ENCODE measurements at places on chromosomes 3 and 15.

DNA sequence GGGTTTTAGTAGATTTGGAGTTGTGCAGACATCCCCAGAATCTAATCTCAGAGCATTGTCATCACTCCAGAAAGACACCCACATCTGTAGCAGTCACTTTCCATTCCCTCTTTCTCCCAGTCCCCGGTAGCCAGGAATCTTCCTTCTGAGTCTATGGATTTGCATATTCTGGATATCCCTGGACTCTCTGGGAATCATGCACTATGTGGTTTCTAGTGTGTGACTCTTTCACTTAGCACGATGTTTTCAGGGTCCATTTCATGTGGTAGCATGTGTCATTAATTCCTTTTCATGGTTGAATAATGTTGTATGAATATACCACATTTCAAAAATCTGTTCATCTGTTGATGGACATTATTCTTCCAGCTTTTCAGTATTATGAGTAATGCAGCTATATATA, 29.3 kb downstream of the FBLN2 start:
- no peak for DNase-seq

DNA sequence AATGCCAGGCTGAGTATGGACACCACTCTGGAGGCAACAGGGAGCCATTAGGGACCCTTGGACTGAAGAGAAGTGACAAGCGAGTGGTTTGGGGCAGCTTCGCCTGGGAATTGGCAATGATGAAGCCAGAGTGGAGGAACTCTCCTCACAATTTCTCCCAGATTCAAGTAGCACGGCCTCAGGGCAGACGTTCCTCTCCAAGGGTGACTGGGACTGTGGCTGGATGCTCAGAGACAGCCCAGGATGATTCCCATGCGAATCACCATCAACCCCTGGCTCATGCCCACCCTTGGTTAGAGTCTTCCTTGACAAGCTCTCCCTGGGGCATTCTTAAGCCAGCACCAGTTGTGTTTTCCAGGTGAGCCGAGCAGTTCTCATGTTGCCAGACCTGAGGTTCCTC, 16.3 kb upstream of the DOCK3 start:
- DNase-seq: no peak

GRCh38 chr3:42166662-42167300, 75.6 kb downstream of the TRAK1 start:
- DNase-seq: no peak

- DNase-seq: no peak
Observed at GRCh38 chr15:85598718-85599398, 195.9 kb downstream of the KLHL25 start.

GRCh38 chr3:133943031-133943535, 47.4 kb upstream of the RAB6B start:
- no peak for DNase-seq

- no peak for DNase-seq
Observed at GRCh38 chr3:10976770-10977169, 15.8 kb upstream of the SLC6A1 start.

DNA sequence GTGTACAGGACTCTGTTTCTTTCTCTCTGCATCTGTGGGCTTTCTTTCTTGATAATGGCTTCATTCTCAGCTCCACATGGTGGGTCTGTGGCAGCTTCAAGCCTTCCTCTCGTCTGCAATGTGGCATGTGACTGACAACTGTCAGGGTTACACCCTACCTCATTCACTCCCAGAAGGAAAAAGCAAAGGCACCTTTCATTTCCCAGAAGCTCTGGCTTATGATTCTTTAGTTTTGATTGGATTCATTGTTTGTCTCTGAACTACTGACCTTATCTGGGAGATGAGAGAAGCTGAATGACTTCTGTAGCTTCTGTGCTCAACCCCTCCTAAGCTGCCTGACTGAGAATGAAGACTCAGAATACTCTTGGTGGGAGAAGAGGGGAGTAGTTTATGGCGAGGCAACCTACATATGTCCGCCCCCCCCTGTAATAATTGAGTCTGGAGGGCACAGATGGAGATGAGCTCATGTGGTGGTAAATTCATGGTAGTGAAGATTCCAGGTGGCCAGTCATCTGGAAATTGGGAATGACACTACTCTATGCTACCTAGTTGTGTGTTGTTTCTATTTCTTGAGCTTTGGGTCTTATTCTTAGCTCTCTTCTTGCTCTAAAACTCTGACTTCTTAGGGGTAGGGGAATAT, 38.4 kb downstream of the KCNAB1 start:
- DNase-seq: no peak

DNA sequence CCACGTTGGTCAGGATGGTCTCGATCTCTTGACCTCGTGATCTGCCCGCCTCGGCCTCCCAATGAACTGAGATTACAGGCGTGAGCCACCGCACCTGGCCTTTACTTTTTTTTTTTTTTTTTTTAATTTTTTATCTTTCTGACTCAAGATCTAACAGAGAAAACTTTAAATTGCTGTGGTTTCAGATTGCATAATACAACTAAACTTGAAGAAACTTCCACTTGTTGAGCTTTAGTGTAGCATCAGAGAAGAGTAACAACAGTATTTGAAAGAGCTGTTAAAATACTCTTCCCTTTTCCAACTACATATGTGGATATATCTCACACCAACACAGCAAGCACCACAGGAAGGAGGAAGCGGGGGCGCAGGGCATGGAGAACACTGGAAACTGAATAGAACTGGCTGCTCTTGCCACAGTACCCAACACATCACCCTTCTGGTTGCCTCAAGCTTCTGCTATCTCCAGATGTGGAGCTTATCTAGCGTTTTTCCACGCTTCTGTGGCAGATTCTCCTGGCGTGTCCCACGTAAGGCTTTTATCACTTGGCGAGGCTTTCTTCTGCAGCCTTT, 45.4 kb downstream of the MAP6D1 start:
- DNase-seq: no peak

DNA sequence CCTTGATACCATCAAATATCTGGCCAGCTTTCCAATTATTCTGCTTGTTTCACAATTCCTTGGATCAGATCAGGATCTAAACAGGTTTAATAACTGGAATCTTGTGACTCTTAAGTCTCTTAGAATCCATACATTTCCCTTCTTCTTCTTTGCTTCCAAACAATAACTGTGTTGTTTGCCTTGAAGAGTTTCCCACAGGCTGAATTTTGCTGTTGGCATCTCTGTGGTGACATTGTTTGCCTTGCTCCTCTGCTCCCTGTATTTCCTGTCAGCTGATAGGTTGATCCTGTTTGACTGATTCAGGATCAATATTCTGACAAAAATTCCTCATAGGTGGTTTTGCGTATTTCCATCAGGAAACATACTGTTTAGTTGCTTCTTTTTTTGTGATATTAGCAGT, 248.4 kb upstream of the LMCD1 start:
- no peak for DNase-seq

- no peak for DNase-seq
Observed at GRCh38 chr3:193489949-193490348, 64.7 kb downstream of the ATP13A4 start.

GRCh38 chr3:171813897-171814460, 3.7 kb upstream of the PLD1 start:
- peak; percentile 49 for DNase-seq

- peak; percentile 22 for DNase-seq
Observed at GRCh38 chr15:52567871-52568600, 794 bp downstream of the ARPP19 start.

DNA sequence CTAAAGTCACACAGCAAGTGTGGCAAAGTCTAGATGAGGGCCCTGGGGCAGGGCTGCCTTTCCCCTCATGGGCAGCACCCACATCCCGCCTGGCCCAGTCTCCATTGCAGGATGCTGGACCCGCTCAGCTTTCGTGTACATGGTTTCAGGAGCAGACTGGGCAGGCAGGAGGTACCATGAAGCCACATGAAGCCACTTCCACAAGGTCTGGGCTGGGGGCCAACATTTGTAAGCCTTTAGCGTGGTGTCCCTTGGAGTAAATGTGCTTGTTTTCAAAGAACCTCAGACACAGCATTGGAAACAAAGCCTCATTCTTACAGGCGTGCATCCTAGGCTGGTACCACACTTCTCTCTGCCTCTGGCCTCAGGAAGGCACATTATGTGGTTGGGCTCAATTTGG, 34.5 kb downstream of the UMPS start:
- no peak for DNase-seq

DNA sequence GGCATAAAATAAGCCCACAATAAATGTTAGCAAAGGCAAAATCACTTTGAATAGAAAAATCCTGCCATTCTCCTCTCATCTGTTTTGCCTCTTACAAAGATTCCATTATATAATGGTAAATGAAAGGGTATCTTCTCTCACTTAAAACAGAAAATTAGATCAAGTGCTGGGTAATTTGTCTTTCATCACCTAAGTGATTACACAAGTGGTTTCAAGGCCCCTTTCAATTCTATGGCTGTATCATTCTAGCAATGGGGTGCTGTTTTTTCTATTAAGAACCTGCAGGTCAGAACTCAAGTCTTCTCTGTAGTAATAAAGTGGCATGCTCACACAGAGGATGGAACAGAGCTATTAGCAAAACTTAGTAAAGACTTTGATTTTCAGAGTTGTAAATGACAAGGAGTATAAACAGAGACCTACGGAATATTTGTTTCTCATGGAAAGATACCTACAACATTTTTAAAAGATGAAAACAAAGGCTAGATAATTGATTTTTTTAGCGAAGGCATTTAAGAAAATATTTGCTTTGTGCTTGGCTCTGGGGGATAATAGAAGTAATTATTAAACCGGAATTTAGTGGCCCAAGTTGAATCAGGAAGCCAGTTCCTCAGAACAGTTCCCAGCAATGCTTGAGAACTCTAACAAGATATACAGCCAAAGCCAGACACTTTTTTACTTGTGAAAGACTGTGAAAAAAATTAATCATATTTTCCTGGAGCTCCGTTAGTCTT, 137.4 kb downstream of the CMSS1 start:
- DNase-seq: no peak

- peak; percentile 79 for DNase-seq
Observed at GRCh38 chr15:75454471-75455378, 3.2 kb upstream of the SIN3A start.

DNA sequence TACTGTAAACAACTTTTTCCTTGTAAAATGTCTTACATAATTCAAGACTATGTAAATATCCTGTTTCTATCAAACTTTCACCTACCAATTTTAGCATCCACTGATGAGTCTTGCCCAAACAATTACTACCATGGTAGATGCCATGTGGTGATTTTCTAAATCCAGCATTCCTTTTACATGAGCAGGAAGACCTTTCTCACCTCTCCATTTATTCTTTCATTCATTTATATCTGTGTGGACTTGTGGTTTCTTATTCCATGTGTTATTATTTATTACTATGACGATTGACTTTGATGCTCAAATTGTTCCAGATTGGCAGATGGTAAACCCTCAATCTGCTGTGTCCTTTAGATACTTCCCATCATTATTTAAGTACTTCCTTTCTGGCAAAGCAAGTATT, 62.4 kb downstream of the IFT57 start:
- DNase-seq: no peak

GRCh38 chr3:77535116-77535515, 495.2 kb downstream of the ROBO2 start:
- DNase-seq: no peak

- no peak for DNase-seq
Observed at GRCh38 chr15:75620841-75621391, 4.6 kb downstream of the SNUPN start.

DNA sequence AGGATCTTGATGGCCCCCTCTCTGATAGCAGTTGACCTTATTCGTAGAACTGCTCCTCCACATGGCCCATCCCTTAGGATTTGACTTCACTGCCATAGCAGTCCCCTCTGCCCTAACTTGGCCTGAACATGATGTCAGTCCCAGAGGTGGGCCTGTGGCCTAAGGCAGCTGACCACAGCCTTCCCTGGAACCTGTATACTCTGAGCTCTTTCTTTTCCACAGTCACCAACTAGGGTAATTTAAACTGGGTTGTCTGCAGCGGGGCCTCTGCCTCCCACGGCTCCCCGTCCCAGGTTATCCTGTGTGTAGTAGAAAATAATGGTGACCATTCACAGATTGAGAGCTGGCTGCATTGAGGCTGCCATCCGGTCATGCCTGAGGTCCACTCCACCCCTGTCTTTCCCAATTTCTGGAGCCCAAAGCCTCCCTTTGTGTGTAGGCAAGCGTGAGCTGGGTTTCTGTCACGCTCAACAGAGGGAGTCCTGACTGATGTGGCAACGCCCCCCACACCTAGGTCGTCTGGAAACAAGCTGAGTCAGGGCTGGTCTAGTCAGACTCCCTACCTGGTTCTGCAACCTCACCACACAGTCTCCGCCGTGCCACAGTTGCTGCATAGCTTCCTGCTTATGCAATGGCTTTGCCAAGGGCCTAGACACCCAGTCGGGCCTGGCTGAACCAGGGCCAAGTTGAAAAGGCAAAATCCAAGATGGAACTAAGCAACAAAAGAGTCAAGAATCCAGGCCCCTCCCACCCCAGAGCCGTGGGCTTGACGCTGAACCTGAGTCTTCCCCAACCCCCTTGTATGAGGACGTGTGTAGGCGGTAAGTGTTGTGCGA, 284.5 kb downstream of the XXYLT1 start:
- DNase-seq: no peak

- DNase-seq: no peak
Observed at GRCh38 chr3:143810953-143811265, 37.4 kb downstream of the SLC9A9 start.

DNA sequence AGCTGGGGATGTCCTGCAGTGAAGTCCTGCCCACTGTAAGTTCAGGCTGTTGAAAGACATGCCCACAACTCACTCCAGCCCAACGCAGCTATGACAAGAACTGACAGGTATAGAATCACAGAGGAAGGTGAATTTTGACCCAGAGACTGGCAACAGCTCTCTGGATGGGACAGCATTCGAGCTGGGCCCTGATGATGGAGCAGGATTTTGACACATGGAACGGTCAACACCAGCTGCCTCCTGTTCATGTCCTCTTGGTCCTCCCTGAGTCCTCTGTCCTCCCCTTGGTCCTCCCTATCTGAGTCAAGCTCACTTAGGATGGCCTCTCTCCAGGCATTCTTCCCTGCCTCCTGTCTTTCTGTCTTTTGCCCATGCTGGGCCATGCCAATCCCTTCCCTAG, 15.2 kb upstream of the ACAN start:
- DNase-seq: no peak

GRCh38 chr3:63228677-63229076, 49.4 kb upstream of the SYNPR start:
- DNase-seq: no peak

DNA sequence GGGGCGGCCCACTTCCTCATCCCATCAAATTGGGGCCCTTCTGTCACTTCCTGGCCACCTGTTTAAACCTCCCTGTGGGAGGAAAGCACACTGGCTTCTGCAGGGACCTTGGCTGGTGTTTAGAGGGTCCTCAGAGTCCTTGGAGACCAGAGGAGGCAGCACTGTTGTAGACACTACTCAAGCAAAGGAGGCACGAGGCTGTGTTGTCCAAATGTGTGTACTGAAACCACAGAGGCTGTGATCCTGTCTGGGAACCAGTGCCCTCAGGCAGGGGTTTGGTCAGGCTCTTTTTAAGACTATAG, 12.4 kb upstream of the SEC13 start:
- DNase-seq: no peak

DNA sequence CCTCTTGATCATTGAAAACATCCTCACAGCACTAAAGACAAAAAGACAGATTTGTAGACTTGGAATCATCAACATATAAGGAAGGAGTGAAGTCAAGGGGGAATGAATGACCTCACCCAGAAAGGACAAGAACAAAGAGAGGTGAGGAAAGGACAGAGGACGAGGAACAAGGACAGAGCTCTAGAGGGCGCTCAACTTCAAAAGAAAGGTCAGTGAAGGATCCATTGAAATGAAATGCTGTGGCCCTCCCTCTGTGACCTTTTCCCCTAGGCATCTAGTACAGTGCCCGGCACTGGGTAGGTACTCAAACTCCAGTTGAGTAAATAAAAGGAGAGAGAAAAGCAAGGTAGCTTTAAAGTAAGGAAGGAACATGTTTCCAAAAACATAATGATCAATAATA, 2.6 kb downstream of the ATP8B4 start:
- DNase-seq: no peak

GRCh38 chr15:100650685-100651084, 48.3 kb downstream of the ASB7 start:
- DNase-seq: no peak

Measured in CD4-positive, alpha-beta T cell (primary cell).